ENCODE measurements at places on chromosomes 11 and 22.
A peak's percentile ranks its signal among the peaks of the same experiment; 100 is the strongest.

DNA sequence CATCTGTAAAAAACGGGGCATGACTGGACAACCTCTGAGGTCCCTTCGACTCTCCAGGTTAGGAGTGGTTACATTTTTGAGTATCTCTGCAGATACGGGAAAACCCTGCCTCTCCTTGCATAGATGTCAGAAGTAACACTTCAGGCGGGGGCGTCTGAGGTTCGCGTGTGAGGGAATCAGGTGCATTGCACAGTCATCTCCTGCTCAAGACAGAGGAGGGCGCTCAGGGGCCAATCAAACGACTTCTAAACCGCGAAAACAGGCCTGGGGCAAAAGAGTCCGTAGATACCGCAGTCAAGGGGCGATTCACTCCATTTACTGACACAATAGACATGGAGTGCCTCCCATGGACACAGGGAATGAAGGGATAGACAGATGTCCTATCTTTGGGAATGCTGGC is 31.7 kb downstream of the KIRREL3 start:
- no peak for DNase-seq

DNA sequence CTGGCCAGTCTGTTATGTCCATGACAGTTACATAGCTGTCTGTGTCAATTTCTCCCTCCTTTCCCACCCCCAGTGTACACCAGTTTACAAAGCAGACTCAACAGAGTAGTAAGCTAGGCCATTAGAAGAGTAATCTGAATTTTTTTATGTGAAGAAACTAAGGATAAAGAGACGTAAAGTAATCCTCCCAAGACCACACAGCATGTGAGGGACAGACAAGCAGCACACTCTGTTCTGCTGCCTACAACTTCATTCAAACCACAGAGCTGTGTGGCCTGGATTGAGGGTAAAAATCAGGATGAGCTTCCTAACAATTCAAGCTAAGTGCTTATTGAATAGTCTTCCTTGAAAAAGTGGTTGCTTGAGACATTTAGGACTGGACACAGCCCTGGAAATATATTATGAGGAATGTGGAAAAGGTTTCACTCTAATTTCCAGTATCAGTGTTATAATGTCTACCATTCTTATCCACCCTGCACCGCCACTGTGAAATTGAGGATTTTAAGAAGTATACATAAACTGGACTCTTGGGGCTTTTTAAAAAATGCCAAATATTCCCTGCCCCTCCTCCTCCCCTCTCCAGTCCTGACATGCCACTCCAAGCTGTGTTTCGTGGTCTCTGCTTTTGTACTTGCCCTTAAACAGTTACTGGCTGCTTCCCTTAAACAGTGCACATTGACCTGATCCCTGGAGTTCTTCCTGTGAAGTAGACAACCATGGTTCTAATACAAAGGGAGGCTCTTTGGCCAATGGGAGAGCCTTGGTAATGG is 40.9 kb downstream of the EXT2 start:
- no peak for DNase-seq

GRCh38 chr22:37164505-37164887 is 14.8 kb upstream of the IL2RB start:
- DNase-seq = no peak

GRCh38 chr22:50612528-50613221 is 12.1 kb downstream of the MAPK8IP2 start:
- no peak for DNase-seq

GRCh38 chr22:23557036-23557435 is 23.1 kb downstream of the IGLL1 start:
- DNase-seq = no peak

GRCh38 chr22:24504540-24504939 is 9.4 kb downstream of the UPB1 start:
- DNase-seq = no peak

DNA sequence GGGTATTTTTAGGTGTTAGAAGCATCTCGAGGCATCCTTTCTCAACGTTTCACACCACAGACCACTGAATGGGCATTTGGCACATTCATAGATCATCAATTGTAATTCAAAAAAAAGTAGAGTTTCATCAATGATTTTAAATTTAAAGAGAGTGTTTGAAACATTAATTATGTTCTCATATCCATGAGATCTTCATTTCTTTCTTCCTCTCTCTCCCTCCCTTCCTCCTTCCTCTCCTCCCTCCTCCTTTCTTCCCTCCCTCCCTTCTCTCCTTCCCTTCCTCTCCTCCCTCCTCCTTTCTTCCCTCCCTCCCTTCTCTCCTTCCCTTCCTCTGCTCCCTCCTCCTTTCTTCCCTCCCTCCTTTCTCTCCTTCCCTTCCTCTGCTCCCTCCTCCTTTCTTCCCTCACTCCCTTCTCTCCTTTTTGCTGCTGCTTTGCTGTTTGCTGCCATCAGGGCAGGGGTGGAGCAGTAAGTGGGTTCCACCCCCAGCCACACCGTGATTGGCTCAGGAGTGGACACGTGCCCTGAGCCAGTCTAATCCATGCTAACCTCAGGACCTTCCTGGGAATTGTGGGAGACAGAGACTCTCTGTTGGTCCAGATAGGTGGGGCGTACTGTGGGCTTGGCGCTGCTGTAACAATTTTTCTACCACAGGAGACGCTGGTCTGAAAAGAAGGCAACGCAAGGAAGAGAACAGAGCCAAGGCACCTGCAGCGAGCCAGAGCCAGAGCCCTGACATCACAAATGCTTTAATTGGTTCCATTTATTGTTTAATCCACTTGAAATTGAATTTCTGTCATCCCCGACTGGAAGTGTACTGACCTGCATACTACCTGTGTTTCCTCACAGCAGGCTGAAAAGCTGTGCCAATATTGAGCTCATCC is 33.7 kb upstream of the APOBEC3A start:
- peak; percentile 61 for DNase-seq

GRCh38 chr11:123775715-123776549 is 21.6 kb upstream of the OR6X1 start:
- no peak for DNase-seq

DNA sequence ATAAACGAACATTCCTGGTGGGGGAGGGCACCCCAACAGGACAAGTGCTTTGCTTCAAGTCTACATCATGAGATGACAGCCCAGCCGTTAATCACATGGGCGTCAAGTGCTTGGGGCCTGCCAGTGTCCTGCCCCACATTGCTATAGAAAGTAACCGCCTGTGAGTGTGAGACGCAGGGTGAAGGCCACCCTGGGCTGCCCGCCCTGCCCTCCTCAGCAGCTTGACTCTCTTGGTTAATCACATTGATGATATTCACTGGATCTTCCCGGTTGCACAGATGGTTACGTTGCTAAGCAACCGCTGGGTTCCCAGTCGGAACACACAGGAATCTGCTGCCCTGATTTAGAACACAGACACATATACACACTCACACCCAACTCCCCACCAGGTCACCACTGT is 79.3 kb downstream of the CTTN start:
- DNase-seq = no peak

DNA sequence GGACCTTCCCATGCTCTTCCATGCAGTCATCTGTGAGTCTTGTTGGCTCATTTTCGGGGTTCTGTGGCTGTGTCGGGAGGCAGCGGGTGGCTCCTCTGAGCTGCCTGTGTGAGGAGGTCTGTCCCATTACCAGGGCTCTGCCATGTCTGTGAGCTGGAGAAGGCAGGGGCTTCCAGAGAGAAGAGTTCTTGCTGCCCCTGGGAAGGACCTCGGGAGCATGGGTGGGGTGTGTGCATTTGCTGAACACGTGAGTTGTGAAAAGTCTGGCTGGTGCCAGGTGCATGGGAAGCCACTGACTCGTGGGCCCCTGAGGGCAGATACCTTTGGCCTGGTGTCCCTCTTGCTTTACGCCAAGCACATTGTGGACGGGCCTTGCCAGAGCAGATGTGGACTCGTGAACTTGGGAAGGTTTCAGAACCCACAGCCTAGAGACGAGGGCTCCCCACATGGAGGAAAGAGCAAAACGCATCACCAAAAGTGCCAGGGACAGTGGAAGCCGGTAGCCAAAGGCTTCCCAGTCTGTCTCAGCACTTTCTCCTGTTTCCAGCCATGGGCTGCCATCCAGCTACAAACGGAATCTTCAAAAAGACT is 1324.5 kb downstream of the BRD1 start:
- DNase-seq = no peak

DNA sequence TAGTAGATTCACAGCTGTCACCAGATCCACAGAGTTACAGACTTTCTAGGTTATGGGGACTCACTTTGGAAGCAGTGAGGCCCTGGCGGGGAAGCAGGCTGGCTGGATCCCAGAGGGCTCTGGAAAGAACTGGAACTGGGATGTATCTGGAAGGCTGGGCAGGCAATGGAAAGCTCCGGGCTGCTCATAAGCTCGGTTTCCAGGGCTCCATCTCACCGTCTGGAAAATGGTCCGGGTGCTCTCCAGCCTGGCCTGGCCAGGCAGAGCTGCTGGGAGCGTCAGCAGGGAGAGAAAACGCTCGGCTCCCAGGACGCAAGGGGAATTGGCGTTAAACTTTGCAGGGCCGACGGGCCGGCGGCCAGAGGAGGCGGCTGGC is 335 bp upstream of the SEZ6L start:
- no peak for DNase-seq

DNA sequence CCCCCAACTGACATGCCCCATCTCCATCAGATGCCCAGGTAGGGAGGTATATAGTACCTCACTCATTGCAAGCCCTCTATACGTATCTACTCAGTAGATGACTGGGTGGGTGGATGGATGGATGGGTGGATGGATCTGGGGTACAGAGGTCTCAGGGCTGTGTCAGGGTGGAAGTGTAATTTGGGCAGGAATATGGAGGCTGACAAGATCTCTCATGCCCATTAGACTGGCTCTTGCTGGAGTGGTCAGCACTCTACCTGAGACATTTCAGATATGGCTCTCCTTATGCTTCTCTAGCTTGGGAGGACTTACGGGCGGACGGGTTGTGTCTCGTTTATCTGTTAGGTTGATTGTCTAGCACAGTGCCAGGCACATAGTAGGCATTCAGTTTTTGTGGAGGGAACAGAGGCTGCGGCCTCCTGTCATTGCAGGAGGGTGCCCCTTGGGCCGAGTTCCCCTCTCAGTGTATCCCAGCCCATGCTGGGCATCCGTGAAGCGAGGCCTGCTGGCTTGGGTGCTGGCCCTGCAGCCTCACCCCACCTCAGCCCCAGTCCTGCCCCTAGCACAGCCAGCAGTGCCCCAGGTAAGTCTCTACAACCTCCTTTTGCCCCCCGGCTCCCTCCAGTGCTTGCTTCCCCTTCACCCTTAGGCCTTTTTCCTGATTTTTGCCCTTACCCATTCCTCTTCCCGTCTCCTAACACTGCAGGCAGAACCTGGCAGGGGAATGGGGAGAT is 13.7 kb downstream of the ROBO3 start:
- DNase-seq = no peak

DNA sequence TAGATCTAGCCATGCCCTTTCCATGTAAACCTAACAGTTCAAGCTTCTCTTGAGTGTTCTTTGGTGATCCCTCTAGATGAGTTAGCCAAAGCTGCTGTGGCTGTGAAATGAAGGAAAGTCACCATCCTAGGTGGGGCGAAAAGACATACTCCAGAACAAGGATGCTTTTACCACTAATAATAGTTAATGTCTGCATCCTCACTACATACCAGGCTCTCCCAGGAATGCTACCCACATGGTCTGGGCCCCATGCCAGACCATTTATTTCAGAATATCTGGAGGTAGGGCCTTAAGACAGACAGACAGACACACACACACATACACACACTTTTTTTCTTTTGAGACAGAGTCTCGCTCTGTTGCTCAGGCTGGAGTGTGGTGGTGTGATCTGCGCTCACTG is 14.7 kb downstream of the ABTB2 start:
- DNase-seq = peak; percentile 92

DNA sequence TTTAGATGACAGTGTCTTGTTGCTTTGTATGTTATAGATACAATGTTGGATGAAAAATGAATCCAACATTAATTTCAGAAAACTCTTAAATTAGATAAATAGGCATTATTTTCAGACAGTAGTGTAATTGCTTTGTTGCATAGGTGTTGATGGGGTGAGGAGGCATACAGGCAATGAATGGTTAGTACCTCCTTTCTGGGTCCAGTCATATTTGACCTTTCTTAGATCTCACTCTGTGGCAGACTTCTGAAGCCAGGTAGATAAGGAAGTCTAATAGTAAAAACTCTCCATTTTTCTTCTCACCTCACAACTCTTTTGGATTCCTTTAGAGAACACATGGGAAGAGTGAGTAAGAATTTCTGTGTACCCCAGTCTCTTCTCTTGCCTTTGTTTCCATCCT is 31.8 kb downstream of the BIRC2 start:
- DNase-seq = no peak

GRCh38 chr11:94738746-94739145 is 29.4 kb upstream of the AMOTL1 start:
- DNase-seq = no peak

- no peak for DNase-seq
Measured at GRCh38 chr11:112899235-112900006, 61.8 kb upstream of the NCAM1 start.

GRCh38 chr11:64360448-64360921 is 1.5 kb downstream of the RPS6KA4 start:
- DNase-seq = no peak

- DNase-seq = no peak
Measured at GRCh38 chr11:58070585-58070984, 39.8 kb downstream of the OR6Q1 start.

All from choroid plexus epithelial cell (primary cell).